ENCODE measurements at places on chromosomes 11 and 22.
A peak's percentile ranks its signal among the peaks of the same experiment; 100 is the strongest.

- no peak for DNase-seq
Measured at GRCh38 chr11:119889728-119890280, 160.8 kb upstream of the NECTIN1 start.

GRCh38 chr22:37498289-37498909, 12.2 kb upstream of the MFNG start:
- no peak for DNase-seq

DNA sequence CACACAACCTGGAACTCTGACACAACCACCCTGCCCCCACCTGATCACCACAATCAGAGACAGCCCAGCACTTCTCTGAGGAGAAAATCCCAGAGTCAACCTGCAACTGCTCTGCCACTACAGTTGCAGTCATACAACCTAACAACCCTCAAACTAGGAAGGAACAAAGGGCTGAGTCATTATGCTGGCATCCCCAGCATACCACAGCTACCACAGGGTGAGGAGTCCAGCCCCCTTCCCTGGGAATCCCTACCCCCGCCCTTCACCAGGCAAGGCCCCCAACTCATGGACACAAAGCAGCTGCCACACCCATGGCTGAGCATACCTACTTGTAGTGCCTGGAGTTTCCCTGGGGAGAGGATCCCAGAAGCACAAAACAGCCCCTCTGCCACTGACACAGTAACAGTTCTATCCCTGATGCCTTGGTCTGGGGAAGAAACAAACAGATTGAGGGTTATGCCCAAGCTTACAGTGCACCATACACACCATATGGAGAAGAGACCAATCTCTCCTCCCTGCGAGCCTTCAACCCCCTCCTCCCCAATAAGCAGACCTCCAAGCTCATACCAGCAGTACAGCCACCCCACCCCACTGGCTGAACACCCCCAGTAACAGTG, 68.5 kb upstream of the C11orf58 start:
- no peak for DNase-seq

DNA sequence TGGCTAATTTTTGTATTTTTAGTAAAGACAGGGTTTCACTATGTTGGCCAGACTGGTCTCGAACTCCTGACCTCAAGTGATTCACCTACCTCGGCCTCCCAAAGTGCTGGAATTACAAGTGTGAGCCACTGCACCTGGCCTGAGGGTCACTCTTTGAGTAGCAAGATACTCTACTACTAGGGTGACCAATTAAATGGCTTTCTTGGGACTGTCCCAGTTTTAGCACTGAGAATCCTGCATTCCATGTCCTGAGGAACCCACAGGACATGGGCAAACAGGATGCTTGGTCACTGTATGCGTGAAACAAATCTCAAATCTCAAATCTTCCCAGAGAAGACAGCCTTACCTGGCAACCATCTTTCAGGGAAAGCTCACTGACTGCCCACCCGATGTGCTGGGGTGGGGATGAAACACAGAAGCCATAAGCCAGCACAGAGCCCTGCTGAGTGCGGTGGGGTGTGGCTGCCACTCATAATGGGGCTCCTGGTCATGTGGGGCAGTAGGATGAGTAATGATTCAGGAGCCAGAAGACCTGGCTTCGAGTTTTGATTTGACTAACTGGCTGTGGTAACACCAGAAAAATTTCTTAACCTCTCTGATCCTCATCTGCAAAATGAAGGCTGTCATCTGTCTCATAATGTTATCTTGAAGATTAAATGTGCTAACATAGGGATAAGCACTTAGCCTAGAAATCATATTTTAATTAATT, 11.5 kb downstream of the CLMP start:
- DNase-seq: peak; percentile 46

DNA sequence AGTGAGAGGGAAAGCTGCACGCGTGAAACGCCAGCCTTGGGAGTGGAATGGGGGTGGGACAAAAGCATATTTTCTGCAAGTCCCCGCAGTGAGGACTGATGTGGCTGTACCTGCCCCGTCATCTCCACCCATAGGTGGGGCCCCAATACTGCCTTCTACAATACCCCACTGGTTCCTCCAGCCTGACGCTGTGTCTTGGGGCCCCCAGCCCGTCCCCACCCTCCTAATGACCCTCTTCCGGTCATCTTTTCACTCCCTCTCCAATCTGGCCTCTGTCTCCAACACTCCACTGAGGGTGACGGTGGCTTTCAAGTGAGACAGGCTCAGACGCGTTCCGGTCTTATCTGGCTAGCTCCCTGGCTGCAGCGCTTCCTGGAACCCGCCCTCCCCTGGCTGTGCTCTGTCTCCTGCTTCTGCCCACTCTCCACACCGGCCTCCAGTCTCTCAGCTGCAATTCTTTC, 104.2 kb downstream of the MICAL3 start:
- peak; percentile 32 for DNase-seq

DNA sequence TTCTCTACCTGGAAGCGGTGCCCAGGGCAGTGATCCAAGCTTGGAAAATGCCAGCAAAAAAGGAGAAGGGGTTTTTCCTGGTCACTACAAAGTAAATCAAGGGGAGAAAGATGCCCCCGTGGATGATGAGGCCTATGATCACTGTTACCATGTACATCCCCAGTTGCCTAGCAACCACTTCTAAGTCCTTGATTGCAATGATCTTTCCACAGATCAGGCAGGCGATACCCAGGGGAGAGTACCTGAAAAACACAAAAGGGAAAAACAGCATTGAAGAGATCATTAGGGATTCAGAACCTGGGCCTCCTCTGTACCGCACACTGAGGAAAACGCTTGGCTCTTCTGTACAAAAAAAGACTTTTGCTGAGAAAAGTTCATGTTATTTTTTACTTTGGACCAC, 127.1 kb downstream of the SLC1A2 start:
- DNase-seq: no peak

DNA sequence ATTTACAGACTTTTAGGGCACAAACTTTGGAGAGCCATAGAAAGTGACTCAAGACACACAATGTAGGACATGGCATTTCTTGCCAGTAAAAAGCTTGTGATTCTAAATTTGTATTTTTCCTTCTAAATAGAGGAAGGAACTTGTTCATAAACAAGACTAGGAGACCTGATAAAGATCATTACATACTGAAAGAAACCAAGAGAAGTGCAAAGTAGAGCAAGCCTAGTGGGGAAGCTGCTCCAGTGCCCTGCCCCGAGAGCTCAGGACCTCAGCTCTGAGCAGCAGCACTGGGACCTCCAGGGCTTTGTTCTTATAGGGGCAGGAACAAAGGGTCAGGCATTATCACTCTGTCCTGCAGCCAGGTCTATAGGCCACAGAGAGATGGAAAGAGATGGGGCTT, 7.2 kb downstream of the IRAG1 start:
- DNase-seq: no peak

GRCh38 chr11:18802381-18803257, 11.0 kb upstream of the PTPN5 start:
- DNase-seq: peak; percentile 79

- DNase-seq: no peak
Measured at GRCh38 chr22:43827926-43828724, 16.0 kb upstream of the EFCAB6 start.

- DNase-seq: no peak
Measured at GRCh38 chr11:113446938-113447337, 28.3 kb downstream of the DRD2 start.

- DNase-seq: no peak
Measured at GRCh38 chr22:42217019-42217751, 53.3 kb downstream of the TCF20 start.

GRCh38 chr11:33064866-33065265, 25.5 kb downstream of the TCP11L1 start:
- DNase-seq: no peak

GRCh38 chr11:111148121-111148520, 97.4 kb upstream of the POU2AF2 start:
- DNase-seq: peak; percentile 39

Data from fibroblast of the aortic adventitia (primary cell).